ENCODE measurements at places on chromosomes 13 and 19.

DNA sequence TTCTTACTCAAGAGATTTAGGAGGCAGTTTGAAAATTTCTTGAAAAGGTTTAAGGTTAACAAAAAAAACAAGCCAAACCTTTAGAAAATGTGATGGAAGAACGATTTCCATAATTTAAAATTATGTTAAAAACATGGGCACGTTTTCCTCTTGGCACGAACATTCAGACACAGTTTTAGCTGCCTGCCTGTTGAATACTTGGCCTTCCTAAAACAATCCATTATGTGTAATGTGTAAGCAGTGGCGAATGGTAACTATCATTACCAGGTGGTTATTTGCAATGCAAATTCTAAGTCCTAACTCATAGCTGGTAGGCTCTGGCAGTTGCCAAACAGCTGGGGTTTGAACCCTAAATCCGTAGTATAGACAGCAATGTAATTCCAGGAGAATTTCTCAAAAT, 1425.7 kb upstream of the SLC10A2 start:
- DNase-seq: no peak

DNA sequence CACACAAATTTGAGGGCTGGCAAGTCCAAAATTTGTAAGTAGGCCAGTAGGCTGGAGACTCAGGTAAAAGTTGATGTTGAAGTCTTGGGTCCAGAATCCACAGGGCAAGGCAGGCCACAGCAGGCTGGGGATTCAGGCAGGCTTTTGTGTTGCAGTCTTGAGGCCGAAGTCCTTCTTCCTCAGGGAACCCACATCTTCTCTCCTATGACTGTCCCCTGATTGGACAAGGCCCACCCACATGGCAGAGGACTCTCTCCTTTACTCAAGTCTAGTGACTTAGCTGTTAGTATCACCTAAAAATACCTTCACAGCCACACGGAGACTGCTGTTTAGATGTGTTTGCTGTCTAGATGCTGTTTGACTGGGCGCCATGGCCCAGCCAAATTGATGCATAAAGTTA, 9.9 kb upstream of the SPATA13 start:
- DNase-seq: no peak

- no peak for DNase-seq
Observed at GRCh38 chr13:83876546-83876945, 5.7 kb downstream of the SLITRK1 start.

DNA sequence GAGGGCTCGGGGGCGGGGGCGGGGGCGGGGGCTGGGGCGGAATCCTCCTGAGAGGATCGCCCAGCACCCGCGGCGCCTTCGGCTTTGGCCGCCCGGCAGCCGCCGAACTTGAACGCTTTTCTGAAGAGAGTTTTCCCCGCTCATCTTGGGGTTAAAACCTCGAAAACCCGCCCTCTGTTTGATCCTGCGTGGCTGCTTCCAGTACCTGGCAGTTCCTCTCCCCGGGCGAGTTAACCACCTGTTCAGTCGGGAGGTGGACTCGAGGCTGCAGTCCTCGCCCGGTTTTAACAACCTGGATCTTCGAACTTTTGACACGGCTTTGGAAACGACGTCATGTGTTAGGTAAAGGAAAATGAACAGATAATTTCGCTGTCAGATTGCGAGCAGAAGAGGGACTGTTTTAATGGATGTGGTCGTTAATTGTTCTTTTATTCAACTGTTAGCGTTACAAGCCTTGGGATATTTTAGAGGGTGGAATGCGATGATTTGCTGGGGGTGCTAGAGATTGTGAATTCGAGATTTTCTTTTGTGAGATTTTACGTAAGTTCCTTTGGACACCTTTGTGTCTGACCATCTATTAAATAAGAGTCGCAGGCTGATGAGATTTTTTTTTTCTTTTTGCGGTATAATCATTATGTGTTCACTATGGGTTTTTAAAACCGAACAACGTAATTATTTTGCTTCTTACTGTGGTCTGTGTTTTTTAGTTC, 1.0 kb downstream of the FNDC3A start:
- DNase-seq: no peak

GRCh38 chr19:6270076-6270745, 9.6 kb downstream of the MLLT1 start:
- DNase-seq: no peak

- DNase-seq: no peak
Observed at GRCh38 chr13:105665284-105665683, 870.2 kb downstream of the EFNB2 start.

DNA sequence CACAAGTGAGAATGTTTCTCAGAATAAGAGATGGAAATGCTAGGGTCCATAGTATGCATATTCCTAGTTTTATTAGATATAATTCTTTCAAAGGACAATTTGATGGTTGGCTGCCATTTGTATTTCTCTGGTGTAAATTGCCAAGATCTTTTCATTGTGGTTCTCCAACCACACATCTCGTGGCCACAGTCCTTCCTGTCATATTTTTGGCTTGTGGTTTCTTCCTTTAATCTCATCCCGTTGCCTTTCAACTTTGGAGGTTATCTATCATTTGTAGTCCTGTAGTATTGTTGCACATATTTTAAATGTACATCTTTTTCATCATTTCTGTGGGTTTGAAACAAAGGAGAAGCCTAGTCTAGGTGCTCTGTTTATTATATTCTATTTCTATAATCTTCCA, 61.2 kb downstream of the WASF3 start:
- no peak for DNase-seq

DNA sequence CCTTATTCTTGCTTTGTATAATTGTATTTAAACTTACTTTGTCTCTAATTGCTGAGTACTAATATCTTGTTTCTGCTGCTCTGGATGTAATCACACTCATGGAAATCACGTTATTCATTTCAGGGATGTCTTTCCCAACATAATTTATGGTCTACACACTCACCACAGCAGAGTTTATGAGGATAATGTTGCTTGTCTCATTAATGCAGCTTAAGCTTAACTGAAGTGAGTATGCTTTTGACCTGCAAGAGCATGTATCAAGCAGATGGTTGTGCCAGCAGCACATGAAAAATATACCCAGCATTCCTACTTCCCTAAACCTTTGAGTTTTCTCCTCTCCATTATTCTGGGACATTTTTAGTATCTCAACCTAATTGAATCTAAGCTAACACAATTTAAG, 1080.9 kb downstream of the SLITRK5 start:
- DNase-seq: no peak

DNA sequence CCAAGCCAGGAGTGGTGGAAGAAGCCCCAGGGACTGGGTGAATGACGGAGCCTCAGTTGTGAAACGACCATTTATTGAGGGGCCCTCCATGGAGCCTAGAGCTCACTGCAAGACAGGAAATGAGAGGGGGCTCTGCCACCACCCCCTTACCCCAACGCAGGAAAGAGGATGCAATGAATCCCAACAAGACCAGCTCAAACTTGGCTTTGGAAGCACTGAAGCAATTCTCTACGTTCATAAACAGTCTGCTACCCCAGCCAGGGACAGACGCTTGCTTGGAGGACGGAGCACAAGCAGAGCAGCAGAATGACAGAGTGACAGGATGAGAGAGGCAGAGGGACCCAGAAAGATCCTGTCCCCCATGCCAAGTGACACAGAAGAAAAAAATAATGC, 1.0 kb downstream of the PRKACA start:
- DNase-seq: no peak
